ENCODE measurements at places on chromosomes 12 and 14.
A peak's percentile ranks its signal among the peaks of the same experiment; 100 is the strongest.

GRCh38 chr14:103058164-103059055 lies 1.1 kb upstream of the CDC42BPB start:
- no peak for DNase-seq

GRCh38 chr12:19979584-19979983 lies 388.8 kb upstream of the PDE3A start:
- DNase-seq: no peak

DNA sequence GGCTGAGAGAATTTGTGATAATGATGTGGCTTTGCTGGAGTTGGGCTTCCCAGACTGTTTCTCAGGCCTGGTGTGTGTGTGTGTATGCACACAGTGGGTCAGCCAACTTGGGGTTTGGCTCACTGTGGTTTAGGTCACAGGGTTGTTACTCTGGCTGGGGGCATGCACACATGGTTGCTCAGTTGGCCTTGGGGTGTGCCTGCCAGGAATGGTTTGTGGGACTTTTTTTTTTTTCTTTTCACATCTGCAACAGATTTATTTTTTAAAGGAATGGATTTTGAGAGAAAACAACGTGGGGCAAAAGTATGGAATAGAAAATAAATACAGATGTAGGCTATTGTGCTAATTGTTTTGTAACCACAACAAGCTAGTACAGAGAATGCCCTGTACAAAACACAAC lies 25.0 kb upstream of the GTF2A1 start:
- no peak for DNase-seq

- no peak for DNase-seq
Observed at GRCh38 chr14:55488204-55488603, 47.8 kb upstream of the TBPL2 start.

GRCh38 chr14:84622357-84622756 lies 907.6 kb upstream of the FLRT2 start:
- no peak for DNase-seq

- DNase-seq: peak; percentile 66
Observed at GRCh38 chr12:12384571-12385340, 27.9 kb downstream of the BORCS5 start.

DNA sequence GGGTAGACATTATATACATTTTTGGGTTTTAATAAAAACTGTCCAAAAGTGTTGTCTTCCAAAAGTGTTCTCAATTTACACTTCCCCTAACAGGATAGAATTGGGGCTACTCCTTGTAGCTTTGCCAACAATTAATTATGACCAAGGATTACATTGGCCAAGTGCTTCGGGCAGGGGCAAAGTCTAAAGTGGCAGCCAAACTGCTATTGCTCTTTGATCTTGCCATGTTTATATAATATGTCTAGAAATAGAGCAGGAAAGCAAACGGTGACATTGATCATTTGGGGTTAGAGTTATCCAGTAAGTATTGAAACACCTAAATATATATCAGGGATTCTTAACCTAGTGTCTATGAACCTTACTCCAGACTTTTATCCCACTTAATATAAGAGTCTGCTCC lies 31.2 kb upstream of the IGF1 start:
- no peak for DNase-seq

GRCh38 chr12:94762943-94763342 lies 112.6 kb upstream of the TMCC3 start:
- DNase-seq: no peak

- no peak for DNase-seq
Observed at GRCh38 chr12:32499048-32499447, 99.7 kb downstream of the FGD4 start.

GRCh38 chr14:23632461-23633159 lies 3.6 kb upstream of the DHRS2 start:
- no peak for DNase-seq

- no peak for DNase-seq
Observed at GRCh38 chr12:113464452-113464775, 7.3 kb downstream of the LHX5 start.

DNA sequence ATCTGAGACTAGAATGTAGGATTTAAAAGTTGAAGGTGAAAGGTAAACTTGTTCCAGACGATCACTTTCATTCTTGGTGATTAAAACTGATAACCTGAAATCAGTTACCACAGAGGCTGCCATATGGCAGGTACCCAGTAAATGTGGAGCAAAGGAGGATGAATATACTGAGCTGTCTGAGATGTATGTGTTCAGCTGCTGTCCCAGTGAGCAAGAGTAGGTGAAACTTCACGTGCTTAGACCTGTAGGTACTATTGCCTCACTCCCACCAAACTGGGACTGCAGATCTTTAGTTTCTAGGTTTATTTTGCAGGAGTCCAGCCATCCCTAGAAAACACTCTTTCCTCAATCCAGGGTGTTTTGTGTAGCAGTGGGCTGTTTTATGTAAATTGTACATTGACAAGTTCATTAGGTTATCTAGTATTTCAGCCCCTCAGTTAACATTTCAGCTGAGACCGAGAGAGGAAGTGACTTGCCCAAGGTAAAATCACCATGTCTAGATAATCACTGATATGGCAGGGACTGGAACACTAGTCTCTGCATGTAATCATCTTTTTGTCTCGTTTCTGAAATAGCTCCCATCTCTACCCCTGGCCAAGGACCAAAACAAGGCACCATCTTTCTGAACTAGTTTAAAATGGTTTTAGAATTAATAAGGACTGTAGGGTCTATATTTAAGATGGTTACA lies 62.7 kb downstream of the ATG14 start:
- no peak for DNase-seq

GRCh38 chr14:31389946-31390345 lies 30.4 kb downstream of the HEATR5A start:
- DNase-seq: no peak

DNA sequence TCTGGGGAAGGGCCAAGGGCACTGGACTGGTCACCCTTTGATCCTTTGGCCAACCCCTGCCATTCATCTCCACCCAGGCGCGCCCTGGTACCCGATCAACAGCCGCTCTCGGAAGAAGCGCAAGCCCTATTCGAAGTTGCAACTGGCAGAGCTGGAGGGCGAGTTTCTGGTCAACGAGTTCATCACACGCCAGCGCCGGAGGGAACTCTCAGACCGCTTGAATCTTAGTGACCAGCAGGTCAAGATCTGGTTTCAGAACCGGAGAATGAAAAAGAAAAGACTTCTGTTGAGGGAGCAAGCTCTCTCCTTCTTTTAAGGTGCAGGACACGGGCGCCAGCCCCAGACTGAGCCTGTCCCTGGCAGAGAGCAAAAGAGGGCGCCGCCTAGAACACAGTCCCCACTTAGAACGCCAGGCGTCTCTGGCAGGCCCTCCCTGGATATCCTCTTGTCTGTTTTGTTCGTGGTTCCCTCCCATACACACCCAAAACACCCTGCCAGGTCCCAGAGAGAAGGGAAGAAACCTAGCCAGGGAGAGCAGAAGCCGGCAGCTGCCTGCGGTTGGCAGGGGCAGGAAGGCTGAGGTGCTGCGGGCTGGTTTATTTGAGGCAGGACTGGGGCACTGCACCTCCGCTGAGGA lies 1.7 kb downstream of the HOXC12 start:
- DNase-seq: no peak

- no peak for DNase-seq
Observed at GRCh38 chr14:92492258-92492657, 21.3 kb upstream of the RIN3 start.

DNA sequence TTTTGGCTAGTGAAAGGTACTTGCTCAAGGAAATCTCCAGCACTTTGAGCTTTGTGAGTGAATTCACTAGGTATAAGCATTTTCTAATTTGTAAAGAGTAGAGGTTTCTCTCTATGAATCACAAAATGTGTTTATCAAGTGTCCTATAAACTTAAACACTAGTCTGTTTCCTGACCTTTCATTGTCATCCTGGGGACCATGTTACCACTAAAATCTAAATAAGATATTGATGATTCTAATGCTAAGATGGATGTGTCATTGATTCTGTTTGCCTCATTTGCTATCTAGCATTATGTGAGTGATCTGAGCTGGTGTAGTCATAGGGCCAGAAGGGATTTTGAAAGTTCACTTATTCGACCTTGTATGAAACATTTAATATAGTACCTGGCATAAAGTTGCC lies 80.4 kb upstream of the DNM1L start:
- no peak for DNase-seq

- no peak for DNase-seq
Observed at GRCh38 chr12:51012570-51013236, 13.5 kb downstream of the SLC11A2 start.

- DNase-seq: no peak
Observed at GRCh38 chr12:59874781-59875180, 279.0 kb downstream of the SLC16A7 start.

- DNase-seq: no peak
Observed at GRCh38 chr12:116919706-116920485, 9.1 kb downstream of the FBXW8 start.

- DNase-seq: no peak
Observed at GRCh38 chr14:32049361-32050088, 27.6 kb upstream of the ARHGAP5 start.

DNA sequence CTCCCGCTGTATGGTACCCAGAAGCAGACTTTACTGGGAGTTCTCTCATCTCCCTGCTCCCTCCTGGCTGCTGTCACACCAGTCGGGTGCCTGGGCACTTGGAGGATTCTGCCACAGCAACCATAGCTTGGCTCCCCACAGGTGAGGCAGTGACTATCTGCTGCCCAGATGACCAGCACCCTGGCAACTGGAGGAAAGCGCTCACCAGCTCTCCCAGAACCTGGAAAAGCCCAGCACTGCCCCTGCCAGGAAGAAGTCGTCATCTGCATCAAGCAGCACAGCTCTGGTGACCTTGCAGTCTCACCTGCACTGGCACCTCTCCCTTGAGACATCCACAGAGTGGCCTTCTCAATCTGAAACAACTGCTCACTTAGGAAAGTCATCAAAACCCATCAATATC lies 31.9 kb upstream of the TC2N start:
- no peak for DNase-seq

DNA sequence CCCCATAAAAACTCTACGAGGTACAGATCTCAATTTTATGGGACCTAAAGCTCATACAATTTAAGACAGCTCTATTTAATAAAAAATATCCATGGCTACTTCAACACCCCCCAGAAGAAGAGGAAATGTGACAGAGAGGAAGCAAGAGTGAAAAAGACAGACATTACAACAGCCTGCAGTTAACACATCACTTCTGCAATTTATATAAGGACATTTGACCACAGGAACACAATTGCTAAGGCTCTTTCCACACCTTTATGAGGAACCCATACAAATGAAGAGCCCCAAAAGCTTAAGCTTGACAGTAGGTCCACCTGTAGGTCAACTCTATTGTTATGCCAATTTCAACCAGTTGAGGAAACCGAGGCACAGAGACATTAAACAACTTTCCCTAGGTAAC lies 5.6 kb downstream of the OR10P1 start:
- DNase-seq: no peak

DNA sequence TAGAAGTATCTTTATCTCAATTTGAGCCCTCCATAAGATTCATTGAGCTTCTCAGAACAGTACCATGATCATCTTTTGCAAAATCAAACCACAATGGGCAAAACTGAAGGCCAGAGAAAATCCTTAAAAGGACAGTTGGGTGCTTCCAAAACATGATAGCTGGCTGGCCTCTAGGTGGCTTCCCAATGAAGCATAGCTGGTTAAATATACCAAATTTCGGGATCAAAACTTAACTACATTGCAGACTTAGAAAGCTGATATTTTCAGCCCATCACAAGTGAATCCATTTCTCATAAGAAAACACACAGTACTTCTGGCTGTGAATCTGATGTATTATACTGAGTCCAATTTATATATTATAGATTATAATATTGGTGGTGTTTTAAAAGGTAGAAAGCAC lies 15.3 kb upstream of the PIK3C2G start:
- DNase-seq: no peak

DNA sequence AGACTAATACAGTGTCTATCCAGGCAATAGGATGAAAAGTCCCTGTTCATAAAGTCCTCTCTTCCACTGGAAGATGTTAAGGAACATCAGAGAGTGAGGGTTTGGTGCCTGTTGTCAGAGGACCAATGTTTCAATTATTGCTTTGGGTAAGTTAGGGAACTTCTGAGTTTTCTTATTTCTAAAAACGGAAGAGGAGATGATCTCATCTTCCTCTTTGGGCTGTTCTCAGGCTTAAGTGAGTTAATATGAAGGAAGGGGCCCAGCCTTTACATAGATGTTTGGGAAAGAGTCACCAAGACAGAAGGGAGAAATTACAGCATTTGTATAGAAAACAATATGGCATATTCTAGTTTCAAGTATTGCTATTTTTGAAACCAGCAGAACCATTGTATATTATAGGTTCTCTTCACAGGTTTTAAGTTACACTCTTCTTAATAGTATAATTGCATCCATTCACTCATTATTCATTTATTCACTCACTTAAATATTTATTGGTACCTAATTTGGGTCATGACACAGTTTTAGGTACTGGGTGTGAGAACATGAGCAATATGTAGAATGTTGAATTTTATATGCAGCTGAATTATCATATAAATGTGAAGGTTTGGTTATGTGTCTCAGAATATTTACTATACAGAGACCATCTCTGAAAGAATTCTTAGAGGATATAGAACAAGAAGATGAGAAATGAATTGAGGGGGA lies 68.5 kb upstream of the LRIG3 start:
- no peak for DNase-seq

DNA sequence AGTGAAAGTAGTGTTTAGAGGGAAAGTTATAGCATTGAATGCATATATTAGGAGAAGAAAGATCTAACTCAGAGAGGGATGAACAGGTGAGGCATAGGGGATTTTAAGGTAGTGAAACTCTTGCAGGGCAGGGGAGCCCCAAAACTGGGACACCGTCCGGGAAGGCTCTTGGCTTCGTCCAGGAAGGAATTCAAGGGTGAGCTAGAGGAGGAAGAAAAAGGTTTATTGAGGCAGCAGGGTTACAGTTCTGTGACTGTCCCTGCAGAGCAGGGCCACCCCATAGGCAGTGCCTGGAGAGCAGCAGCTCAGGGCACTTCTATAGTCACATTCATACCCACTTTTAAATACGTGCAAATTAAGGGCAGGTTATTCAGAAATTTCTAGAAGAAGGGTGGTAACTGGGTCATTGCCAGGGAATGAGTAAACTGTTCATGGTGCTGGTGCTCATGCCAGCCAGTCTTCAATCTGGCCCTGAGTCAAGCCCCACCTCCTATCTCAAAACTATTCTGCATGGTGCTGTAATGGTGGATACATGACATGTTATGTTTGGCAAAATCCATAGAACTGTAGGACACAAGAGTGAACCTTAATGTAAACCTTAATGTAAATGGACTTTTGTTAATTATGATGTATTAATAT lies 1.2 kb upstream of the OAS1 start:
- no peak for DNase-seq

GRCh38 chr14:92383805-92384204 lies 60.8 kb downstream of the SLC24A4 start:
- DNase-seq: no peak

- no peak for DNase-seq
Observed at GRCh38 chr14:24408764-24409163, 10.0 kb downstream of the NYNRIN start.

DNA sequence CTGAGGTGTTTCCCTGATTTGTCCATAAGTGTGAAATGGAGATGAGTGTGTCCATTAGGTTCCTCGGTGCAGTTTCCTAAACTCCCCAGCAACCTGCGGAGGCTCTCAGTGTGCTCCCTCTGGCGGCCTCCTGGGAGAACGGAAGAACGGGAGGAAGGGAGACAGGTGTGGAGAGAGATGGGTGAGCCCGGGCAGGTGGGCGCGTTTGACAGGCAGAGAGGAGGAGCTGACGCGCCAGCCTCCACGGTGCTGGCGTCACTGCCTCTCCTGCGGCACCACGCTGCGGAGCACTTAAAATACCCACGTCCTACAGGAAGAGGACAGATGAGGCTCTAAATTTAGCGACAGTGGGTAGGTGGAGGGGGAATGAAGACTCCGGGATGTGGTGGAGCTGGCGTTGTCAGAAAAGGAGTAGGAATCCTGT lies 26.8 kb upstream of the PEX5 start:
- peak; percentile 87 for DNase-seq
